Stimulated activated CD4-positive, alpha-beta T cell treated with anti-CD3 and anti-CD28 coated beads, Interleukin-15, amount 100 ng/mL, for 48 hours (primary cell): ENCODE measurements at places on chromosomes 4 and X.
A peak's percentile ranks its signal among the peaks of the same experiment; 100 is the strongest.

DNA sequence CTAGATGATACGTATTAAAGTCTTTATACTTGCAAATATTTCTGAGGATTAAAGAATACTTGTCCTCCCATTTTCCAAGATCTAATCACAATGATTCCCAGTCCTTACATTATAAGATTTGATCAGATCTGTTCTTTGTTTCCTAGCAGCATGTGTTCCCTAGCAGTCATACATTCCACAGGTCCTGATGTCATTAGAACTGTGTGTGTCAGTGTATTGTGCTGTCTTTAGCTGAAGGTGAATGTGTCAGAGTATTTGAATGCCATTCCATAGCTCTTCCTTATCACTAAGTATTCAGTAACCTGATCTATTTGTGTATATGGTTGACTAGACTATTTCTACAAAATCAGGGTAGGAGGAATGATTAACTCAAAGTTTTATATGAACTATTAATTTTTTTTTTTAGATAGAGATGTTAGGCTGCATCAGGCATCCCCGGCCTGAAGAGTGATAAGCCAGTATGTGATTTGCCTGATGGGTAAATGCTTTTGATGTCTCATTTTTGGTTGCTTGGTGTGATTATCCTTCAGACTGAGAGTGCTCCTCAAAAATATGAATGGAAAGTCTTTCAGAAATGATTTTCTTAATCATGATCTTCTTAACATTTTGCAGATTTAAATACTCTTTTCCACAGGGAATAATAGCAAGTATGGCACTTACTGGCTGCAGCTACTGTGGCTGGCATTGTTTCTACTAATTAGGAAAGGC lies 4.4 kb downstream of the ADGRL3 start:
- no peak for DNase-seq

DNA sequence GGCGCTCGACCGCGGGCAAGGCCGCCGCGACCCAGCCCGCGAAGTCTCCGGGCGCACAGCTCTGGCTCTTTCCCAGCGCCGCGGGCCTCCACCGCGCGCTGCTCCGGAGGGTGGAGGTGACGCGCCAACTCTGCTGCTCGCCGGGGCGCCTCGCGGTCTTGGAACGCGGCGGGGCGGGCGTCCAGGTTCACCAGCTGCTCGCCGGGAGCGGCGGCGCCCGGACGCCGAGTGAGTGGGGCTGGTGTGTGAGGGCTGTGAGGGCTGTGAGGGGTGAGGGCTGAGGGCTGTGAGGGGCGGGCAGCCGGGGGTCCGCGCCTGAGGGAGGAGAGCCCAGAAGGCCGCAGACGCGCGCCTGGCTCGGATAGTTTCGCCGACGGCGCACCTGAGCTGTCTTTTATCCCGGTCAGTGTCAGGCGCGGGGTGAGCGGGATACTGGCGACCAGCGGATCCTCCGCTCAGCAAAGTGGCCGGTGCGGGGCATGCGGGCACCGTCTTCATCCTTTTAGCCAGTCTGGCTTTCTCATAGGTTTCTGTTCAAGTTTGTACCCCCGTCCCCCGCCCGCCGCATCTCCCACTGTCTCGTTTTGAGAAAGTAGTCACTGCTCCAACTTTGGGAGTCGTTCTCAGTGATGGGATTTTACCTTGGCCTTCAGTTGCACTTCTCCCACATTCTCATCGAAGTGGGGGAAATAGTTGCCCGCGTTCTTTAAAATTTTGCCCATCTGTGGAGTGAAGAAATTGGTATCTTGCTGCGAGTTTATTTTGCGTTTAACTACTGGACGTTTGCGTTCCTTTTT lies 586 bp downstream of the HERC5 start:
- peak; percentile 16 for DNase-seq

- DNase-seq, result no peak
Observed at GRCh38 chr4:118758293-118758692, 73.1 kb downstream of the METTL14 start.

- DNase-seq, result no peak
Observed at GRCh38 chr4:54570822-54571221, 86.9 kb upstream of the KIT start.

- no peak for DNase-seq
Observed at GRCh38 chr4:53532521-53532920, 58.8 kb downstream of the LNX1 start.

GRCh38 chrX:810186-810585 lies 179.6 kb downstream of the SHOX start:
- DNase-seq, result no peak

DNA sequence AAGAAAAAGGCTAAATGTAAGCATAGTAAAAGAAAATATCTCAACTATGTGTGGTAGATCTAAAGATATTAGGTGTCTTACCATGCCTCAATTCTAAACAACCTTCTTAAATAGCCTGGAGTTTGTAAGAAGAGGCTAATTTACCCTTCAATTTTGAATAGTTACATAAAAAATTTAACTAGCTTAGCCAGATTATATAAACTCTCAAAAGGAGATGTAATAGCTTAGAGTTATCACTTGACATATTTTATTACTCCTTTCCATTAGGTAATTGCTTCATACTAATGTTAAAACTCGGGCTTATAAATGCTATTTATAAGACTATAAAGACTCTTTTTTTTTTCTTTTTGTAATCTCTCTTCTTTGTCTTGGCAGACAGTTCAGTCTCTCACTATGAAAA lies 297.5 kb upstream of the PABPC4L start:
- DNase-seq, result no peak

DNA sequence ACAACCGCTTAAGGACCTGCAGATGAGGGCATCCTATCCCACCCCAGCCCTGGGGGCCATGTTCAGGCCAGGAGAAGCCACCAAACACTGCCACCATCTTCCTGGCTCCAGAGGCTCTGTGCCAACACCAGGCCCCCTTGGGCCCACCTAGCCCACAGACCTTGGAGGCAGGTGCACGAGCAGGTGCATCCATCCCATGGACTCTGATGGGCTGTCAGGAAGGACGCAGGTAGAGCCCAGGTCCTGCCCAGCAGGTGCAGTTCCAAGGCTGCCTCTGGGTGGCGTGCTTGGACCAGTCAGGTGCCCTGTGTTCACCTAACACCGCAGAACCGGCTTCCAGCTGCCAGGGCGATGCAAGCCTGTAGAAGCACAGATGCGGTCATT lies 22.8 kb upstream of the PDE6B start:
- peak; percentile 60 for DNase-seq
